ENCODE measurements at places on chromosomes 7 and 10.

DNA sequence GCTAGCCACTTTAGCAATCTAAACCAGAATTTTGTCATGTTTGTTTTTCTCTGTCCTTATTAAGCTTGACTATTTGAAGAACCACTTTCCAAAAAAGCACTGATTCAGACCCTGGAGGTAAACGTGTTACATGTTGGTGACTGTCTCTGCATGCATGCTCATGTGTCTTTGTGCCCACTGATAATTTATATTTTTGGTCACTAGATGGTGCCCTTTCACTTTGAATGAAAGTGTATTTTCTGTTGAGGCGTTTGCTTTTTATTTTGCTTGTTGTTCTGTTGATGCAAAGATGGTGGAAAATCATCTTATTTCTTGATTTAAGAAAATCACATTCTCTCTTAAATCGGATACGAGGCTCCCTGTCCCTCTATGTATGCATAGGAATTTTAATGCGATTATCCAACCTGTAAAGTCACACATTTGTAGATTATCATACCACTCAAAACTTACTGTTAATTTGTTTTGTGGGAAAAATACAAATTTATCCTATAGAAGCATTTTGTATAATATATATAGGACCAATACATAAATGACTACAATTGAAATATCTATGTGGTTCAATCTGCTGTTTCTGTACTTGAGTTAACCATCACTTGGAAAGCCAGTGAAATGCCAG is 269.3 kb downstream of the BICC1 start:
- DNase-seq, result peak; percentile 14

GRCh38 chr10:122445469-122445868 is 9.0 kb upstream of the ARMS2 start:
- no peak for DNase-seq

DNA sequence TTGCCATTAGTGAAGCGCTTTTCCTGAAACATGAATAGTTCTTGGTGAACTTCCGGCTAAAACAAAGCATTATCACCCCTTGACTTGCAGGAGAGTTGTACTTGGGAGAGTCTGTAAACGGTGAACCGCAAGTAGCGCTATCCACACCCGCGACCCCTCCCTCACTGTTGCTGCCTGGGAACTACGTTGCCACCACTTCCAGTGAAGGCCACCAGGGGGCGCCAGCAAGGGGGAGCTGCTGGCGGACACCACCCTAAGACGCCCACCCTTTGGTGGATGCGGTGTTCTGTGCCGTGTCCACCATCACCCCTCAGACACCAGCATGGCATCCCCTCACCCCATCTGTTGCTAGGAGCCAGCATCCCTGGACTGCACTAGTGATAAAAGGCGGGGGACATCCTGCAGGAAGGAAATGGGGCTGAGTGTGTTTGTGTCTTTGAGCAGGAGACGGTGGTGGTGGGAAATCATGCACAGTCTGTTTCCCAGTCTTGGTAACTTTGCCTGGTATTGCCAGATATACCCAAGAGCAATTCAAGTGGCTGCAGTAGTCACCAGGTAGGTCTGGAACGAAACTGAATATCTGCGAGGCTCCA is 298.2 kb downstream of the FRMD4A start:
- DNase-seq, result peak; percentile 10

DNA sequence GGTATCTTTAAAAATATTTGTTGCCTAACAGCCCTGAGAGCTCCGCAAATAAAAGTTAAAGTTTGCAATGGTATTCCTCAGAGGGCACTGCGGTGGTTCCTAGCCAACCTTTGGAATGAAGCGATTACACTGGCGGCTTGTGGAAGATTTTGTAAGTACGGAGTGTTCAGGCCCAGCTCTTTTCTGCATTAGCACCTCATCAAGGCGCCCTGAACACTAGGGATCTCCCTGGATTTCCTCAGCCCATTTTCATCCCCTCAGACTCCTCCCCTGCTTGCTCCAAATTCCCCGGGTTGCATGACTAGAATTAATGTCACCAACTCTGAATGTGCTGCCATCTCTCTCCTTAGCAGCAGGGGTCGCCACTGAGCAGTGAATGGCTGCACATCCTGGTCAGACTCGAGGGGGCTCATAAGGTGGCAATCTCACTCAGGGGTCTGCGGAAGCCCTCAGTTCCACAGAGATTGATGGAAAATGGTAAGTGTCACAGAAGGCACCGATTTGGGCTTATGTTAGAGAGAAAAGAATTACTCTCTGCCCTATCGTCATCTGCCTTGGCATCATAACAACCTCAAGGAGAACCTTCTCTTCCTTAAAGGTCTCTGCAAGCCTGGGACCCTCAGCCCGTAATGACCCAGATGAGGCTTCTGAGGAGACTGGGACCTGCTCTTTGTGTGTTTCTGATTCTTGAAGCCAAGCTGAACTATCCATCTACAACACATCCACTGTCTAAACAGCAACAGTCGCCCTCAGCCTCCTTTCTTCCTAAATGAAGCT is 262.8 kb upstream of the AOAH start:
- DNase-seq, result peak; percentile 69

- no peak for DNase-seq
Measured at GRCh38 chr10:114987995-114988394, 50.0 kb downstream of the TRUB1 start.

DNA sequence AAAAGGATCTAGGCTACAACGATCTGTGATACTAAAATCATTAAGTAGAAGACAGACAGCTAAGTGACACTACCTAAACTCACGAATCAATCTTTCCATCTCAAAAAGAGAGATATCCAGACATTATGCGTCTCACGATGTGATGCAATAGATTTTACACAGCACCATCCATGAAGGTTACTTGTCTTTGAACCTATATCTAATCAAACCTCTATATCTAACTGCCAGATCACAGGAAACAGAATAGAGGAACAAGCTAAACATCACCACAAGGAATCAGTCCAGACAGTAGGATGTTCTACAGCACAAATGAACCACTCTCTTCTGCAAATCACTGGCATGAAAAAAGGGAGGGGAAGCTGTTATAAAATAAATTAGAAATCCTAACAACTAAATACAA is 4.1 kb downstream of the RAPGEF5 start:
- DNase-seq, result no peak

GRCh38 chr10:74175510-74176379 is 24.7 kb downstream of the ADK start:
- DNase-seq, result no peak

DNA sequence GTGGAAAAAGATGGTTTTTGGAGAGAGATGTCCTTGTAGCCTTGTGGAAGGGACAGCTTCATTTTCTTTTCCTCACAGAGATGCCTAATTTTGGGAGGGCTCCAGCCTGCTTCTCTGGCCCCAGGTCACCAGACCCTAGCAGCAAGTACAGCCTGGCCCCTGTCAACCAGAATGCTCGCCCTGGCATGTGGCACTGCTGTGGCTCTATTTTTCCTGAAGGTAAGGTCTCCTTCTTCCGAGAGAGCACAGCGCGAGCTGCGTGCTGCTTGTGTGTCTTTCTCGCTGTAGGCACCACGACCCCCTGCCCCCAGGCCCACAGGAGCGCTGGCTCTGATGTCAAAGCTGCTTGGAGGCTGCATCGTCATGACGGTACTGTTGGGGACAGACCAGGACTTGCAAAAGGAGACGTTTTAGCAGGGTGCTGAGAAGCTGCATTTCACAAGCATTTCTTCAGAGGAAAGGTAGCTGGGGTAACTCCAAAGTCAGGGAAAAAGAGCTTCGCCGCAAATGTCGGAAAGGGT is 58.7 kb downstream of the CLEC2L start:
- no peak for DNase-seq

DNA sequence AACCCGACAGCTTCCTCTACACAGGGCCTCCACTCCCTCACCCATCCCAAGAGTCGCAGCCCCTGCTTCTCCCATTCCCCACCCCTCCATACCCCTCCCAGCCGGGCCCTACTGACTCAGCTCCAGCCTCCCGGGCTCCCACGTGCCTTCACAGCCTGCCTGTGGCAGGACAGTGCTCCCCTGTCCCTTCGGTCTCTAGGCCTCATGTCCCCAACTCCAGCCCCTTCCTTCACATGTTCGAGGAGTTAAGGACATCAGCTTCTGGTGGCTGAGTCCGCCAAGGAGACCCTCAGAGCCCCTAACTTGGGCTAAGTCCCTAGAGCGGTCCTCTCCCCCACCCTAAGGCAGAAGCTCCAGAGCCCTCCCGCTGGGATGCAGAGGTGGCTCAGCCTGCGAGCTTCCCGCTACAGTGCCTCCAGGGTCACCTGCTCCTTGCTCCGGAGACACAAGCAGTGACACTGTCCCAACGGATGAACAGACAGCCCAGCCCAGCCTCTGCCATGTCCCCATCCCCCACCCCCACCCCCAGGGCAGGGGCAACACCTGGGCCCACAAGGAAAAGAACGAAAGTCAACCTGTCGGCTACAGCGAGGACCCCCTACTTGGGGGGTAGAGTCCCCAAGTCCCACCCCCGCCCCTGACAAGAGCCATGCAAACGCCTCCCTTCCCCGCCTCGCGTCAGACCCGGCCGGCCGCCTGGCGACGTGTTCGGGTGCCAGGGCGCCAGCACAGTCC is 716 bp downstream of the SMARCD3 start:
- DNase-seq, result no peak

GRCh38 chr10:30763918-30764317 is 134.4 kb upstream of the LYZL2 start:
- DNase-seq, result no peak

GRCh38 chr7:149873970-149874643 is 338 bp downstream of the ATP6V0E2 start:
- no peak for DNase-seq

DNA sequence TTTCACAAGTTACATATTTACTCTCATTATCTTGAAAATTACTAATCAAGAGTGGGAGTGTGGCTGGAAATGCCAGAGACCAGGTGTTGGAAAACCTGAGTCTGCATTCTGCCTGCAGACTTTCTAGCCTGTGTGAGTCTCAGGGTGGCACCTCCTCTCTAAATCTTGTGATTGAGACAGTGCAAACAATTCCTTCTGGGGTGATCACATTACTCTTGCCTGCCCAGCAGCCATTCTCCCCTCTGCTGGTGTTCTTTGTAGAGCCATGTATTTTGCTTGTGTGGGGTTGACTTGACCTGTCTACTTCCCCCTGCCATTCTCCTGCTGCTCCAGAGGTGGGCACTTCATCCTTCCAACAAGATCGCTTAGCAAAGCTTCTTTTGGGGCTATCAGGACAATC is 101.1 kb downstream of the RAPGEF5 start:
- DNase-seq, result no peak

DNA sequence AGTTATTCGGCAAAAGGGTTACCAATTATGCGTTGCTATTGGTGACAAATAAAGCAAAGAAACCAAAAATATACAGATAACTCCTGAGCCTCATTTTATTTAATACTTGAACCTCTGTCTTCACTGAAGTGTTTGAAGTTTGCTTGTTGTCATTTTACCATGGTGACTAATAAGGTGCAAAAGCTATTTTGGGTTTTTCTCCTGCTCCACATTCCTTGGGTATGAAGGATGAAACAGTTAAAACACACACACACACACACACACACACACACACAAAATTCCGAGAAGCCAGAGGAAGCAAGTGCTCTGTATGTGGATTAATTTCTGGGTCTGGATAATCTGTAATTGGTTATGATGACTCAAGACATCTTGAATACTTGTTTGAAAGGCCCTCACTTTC is 246.5 kb downstream of the COBL start:
- no peak for DNase-seq

DNA sequence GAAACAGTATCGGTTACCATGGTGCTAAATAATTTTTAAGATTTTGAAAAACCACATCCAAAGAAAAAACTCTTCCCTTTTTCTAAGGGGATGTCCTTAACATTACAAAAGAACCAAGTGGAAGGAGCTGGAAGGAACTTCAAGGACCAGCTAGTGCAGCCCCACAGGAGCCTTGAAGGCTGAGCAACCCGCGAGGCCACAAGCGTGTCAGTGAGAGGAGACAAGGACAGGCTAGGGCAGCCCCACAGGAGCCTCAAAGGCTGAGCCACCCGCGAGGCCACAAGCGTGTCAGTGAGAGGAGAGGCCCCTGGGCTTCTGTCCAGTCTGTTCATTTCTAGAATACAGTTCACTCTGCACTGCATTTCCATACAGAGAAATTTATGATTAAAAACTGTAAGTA is 80.1 kb upstream of the ATP6V0A4 start:
- DNase-seq, result no peak

DNA sequence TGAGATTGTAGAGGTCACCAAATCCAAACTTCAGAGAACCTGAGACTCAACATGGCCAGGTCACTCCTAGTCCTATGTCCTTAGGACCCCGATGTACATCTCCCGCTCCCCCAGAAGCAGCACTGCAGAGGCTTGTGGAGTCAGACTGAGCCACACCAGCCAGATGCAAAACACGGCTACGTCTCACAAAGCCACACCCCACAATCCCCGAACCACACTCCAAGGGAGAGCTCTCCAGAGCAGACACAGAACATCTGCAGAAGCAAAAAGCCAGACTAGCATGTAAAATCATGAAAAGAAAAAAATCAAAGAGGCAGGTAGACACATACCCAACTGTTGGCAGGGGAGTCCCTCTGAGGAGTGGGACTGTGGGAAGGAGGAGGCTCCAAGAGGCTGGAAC is 104.9 kb downstream of the CTBP2 start:
- DNase-seq, result no peak

DNA sequence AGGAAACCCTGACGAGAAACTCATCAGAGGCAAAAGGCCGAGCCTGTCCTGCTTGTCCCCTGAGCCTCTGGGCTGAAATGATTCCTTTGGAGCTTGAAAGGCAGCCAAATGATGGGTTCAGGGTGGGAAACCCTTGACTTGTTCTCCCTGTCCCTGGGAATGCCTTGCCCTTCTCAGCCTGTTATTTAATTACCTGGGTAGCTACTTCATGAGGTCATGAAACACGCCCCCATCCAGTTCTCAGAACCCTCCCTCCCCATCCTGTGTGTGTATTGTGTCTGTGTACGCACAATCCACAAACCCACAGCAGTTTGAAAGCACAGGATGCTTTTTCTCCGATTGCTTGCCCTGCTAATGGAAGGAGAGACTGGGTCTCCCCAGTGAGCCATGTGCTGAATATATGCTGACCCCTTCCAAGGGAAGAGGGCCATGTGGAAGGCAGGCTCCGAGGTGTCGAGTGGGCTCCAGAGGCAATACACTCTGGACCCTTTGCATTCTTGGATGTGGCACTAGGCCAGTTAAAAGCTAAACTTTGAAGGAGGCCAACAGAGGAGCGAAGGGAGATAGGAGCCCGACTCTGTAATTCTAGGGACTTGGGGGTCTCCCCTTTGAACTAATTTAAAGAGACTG is 10.6 kb downstream of the DUSP5 start:
- no peak for DNase-seq

GRCh38 chr7:139753081-139753692 is 24.6 kb downstream of the HIPK2 start:
- DNase-seq, result no peak

DNA sequence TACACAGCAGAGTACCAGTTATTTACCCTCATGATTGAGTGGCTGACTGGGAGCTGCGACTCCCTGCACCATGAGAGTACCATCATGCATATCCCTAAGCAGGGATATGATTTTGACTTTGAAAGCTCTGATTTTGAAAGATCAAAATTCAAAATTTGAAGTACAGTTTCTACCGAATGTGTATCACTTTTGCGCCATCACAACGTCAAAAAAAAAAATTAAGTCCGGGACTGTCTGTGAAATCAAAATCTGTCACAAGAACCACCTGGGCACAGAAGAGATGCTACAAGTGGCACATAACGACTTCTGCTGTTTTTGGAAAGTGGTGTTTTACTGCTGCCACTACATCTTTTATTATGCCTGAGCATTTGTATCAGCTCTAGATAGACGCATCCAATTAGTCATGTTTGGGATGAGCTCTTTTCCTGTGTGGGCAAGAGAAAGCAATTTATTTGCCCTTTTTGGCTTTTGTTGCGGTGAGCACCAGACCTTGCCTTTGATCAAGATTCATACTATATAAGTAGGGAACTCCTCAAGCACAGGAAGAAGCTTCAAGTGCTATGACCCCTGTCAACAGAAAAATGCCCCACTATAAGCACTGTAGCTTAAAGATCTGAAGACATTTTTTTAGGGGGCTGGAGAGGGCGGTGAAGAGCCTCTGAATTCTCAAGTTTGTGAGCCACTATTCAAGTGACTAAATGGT is 10.7 kb downstream of the MTPN start:
- DNase-seq, result no peak
